ENCODE measurements at places on chromosomes 6 and 20.

GRCh38 chr20:23530937-23531567 is 37.2 kb downstream of the CST9L start:
- DNase-seq = no peak

DNA sequence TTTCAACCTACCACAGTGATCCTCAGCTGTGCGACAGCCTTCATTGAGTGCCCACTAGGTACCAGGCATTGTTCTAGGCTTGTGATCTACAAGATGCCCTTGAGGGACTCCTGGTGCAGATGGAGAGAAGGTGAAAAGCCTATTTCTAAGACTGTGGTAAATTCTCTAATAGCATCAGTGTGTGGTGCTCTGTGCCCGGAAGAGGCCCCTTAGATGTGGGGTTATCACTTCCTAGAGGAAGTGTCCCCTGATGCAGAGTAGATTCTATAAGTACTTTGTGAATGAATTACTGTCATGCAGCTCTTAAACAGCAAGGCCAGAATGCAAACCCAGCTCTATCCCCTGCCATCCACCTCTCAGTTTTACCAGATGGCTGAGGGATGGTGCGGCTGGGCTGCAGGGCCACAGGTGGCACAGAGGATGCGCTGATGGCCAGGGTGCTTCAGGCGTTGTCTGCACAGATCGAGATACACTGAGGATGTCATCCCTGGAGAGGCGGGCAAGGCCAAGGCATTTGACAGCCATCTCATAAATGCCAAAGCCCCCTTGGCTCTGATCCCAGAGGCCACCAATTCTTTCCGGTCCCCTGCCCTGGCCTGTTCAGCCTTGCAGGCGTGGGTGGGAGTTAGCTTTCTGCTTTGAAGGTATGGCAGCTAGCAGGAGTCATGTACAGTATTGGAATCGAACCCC is 96.7 kb downstream of the TOX2 start:
- DNase-seq = no peak

GRCh38 chr6:134177753-134178160 is 125.3 kb upstream of the SLC2A12 start:
- DNase-seq = peak; percentile 38

GRCh38 chr6:117328500-117328899 is 63.1 kb downstream of the VGLL2 start:
- no peak for DNase-seq

DNA sequence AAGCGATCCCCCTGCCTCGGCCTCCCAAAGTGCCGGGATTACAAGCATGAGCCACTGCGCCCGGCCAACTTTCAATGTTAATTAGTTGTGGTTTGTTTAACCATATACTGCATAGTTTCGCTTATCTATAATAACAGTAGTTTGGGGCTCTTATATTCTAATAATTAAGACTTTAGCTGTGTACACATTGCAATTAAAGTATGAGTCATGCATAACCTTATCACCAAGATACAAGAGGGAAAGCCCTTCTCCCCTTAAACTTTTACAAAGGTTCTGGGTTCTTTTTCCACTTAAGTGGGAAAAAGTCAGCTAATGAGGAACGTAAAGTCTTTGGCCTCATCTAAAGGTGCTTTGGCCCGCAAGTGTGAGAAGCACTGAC is 3.2 kb upstream of the MCCD1 start:
- DNase-seq = no peak

DNA sequence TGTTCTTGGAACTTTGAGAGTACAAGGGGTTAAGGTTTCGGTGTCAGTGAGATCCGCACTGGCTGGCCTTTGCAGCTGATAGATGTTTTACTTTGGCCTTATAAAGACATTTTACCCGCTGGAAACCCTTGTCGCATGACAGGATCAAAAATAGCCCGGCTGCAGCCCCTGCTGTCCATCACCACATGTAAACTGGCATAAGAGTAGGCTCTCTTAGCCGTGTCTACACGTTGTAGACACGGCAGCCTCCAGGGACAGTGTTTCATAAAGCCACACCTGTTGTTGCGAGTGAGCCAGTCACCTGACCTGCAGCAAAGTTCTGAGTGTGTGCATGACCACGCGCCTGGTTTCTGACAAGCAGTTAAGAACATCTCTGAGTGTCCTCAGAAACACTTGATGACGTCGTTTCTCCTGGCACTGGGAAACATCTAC is 8.5 kb downstream of the RBM24 start:
- DNase-seq = no peak

GRCh38 chr6:2632368-2632767 is 118.4 kb downstream of the MYLK4 start:
- no peak for DNase-seq

DNA sequence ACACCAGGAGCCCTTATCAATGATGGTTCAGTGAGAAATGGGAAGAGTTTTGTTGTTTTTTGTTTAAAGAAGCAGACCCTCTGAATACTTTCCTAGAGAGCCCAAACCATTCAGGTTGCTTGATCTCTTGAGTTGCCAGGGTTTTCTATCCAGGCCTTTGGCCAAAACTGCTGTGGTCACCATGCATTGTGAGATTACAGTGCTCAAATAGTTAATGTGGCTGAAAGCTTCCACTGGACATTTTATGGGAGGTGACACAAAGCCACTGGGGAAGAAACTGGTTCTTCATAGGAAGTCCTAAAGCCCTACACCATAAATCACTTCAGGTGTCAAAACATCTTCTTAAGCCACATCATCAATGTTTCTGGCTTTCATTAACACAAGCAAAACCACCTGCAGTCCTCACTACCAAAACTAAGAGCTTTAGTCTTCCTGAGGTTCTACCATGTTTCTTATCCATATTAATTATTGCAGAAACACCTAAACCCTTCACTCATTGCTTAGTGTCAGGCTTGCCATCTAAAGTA is 101.6 kb downstream of the IBTK start:
- DNase-seq = no peak

DNA sequence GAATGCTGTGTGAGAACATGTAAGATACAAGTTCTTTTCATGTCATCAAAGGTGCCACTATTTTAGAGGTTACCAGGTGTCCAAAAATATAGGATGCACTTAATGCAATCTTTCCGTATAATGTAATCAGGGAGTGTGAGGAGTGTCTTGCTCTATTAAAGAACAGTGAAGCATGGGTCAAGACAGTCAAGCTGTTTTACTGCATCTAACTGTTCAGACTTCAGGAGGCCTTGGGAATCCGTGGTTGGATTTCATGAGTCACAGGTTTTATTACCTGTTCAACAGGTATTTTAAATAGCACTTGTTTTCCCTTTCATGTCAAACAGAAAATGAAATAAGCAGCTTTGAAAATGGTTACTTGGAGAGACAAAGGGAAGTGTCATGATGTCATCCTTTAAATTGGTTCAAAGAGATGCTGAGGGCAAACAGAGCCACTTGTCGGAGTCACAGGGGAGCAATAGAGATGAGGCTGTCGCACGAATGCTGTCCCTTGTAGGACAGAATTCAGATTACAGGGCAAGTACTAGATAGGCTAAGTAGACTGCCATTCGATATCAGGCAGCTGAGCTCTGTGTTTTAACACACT is 621.5 kb downstream of the QKI start:
- DNase-seq = no peak

- no peak for DNase-seq
Observed at GRCh38 chr20:31868853-31869672, 1.3 kb downstream of the DUSP15 start.

DNA sequence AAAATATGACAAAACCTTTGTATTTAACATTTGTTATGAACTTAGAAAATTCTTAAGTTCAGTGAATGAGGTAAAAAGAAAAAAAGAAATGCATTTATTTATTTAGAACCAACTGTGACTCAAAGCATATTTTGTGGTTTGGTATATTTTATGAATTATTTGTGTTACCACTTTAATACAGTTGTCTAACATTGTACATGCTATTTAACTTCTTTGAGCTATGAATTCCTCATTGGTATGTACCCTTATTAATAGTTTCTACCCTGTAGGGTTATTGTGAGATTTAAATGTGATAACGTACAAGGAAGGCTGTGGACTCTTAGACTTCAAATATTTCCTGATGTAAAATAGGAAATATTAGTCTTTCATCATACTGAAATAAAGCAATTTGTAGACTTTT is 162.6 kb downstream of the MMUT start:
- no peak for DNase-seq

DNA sequence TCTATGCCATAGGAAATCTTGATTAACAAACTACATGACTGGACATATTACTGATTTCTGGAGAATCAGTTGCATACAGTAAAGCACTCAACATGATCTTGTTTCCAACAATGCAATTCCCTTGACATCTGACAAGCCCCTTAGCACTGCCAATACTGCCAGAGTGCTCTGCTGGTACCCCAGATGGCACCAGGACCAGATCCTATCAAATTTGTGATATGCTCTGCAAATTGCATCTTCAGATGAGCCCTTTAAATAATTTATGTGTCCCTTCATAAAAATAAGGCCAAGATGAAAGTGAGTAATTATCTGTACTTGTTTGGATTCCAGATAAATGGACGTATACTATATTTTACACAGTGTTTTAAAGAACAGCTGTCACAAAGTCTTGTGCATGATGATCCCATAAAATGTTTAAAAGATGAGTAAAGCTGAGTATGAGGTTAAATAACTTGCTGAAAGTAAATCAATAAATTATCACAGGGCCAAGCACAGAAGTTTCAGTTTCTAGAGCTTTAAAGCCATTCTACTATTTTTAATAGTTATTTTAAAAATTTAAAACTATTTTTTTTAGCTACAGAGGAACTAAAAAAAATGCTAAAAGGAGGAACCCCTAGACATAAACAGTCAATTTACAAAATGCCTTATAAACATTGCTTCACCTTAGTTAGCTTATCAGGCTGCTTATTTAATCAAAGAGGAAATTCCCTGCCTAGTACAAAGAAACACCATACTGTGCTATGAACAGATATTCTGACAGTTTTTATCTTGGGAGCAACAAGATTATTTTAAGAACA is 42.1 kb downstream of the NUDT3 start:
- no peak for DNase-seq

- DNase-seq = no peak
Observed at GRCh38 chr6:27156874-27157458, 90.5 kb upstream of the PRSS16 start.

GRCh38 chr20:61728326-61728725 is 337.4 kb downstream of the TAF4 start:
- no peak for DNase-seq

DNA sequence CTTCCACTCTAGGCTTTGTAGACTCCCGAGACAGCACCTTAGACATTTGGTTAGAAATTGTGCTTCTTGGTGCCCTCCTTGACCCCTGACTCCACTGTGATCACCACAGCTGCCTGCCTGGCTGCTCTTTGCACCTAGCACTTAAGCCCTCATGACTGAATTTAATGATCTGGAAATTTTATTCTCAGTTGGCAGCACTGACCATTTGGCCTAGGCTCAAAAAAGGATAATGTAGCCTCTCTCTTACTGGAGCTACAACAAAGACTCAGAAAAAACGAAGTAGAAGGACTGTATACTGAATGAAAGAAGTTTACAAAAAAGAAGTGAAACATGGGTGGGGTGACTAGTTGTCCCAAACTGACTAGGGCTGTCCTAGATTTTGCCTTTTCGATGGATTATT is 11.3 kb upstream of the ABRACL start:
- DNase-seq = no peak

DNA sequence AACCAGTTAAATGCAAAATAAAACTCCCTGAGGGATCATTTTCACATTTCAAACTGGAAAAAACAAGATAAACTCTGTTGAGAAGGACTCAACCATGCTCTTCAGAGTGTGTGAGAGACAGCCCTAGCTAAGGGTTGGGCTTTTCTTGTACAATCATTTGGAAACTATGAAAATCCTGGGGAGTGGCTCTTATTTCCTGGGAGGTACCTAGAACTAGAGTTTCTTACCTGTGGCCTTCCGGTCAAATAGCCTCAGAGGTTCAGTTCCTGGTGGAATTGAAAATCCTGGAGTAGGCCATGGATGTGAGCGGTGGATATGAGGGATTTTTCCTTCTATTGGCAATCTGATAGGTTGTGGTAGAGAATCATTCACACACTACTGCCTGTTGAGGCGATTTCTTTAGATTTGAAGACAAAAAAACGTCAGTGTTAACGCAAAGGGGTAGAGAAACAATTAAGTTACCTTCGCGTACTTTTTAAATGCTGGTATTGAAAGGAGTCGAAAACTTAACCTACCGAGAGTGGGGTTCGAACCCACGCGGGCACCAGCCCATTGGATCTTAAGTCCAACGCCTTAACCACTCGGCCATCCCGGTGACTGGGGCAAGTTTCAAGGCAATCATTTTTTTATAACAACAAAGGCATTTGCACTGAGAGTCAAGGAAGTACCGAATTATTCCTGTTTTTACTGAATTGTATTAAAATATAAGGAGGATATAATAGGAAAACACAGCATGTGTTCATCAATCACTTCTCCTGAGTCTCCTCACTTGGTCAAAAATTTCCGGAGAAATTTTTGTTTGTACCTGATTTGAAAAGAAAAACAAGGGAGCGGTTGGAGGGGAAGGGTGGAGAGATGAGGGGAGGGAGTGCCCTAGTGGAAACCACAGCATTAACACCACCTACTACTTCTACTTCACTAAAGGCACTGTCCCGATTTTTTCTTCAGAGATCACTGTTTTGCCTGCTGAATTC is 191.3 kb downstream of the OR2B2 start:
- no peak for DNase-seq

DNA sequence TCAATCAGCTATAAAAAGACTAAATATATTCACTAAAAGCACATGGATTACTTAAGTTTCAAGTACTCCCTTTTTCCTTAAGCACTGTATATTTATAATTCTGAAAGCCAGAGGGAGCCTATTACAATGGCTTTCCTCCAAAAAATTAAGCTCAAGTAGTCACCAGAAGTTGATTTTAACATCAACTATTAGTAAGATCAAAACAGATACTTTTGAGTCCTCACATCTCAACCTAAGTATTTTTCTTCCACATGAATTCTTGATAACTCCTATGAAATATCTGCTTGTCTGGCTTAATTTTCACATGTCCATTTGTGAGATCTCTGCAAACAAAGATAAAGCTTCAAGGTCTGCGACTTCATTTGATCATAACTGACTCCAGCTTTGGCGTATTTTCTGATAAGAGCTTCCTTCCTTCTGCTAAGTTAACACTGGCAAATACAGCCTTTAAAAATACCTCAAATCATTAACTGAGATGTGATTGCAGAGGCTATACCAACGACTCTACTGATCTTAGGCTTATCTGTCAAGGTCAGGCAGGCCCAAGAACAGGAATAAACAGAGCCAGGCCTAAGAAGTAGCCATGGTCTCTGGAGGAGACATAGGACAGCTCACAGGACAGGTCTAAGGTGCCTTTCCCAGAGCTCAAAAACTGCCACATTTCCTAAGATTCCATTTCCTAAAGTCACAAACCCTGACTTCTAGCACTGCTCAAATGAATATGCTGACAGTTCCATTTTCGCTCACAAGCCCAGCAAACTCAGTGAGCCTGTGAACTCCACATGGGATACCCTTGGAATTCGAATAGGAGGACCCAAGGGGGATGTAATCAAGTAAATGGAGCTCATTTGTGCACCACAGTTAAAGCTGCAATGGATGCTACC is 10.0 kb downstream of the SNX5 start:
- DNase-seq = no peak

GRCh38 chr6:7136859-7137334 is 29.1 kb downstream of the RREB1 start:
- no peak for DNase-seq

GRCh38 chr6:128414943-128415342 is 105.5 kb downstream of the PTPRK start:
- DNase-seq = no peak

All from bone marrow (tissue), 2 donors.